ENCODE measurements at places on chromosomes 12 and 14. TPM values are rescaled to one million over a fixed set of nuclear protein-coding genes. Genes with fewer than 3 reads are reported as not detected.

Gene FGF23
- not detected for total RNA-seq

Gene BIN2
- 159 TPM for total RNA-seq

Gene CLEC14A
- not detected for total RNA-seq

Gene EIF2S3B
- 0.68 TPM for total RNA-seq

Gene EPS8
- total RNA-seq = 2.0 TPM

Gene PRB2
- not detected for total RNA-seq

Gene KRT81
- not detected for total RNA-seq

All from naive thymus-derived CD4-positive, alpha-beta T cell (primary cell).